ENCODE measurements at places on chromosomes 1 and 21.

- DNase-seq: peak; percentile 6
These were observed 522 bp downstream of the RC3H1 start for GRCh38 chr1:174021591-174022079.

DNA sequence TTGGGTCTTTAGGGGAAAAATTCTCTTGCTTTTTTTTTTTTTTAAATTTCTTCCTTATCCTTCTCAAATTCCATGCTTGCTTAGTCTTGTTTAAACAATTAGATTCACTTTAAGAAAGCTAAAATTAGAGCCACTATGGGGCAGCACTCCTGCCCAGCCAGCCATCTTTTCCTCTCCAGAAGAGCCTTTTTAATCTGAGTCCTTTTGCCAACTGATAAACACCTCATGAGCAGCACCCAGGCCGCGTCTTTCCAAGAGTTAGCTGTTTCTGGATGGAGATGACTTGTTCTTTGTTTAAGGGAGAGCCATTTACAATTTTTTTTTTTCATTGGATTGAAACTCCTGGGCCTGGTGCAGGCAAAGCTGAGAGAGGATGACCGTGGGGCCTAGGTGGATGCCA, 53.3 kb upstream of the TSPAN2 start:
- no peak for DNase-seq

GRCh38 chr1:153841463-153841994, 66.3 kb downstream of the SLC27A3 start:
- DNase-seq: no peak

- no peak for DNase-seq
These were observed 66.6 kb downstream of the SCCPDH start for GRCh38 chr1:246790833-246791232.

- no peak for DNase-seq
These were observed 99.1 kb downstream of the HLCS start for GRCh38 chr21:36867291-36867905.

DNA sequence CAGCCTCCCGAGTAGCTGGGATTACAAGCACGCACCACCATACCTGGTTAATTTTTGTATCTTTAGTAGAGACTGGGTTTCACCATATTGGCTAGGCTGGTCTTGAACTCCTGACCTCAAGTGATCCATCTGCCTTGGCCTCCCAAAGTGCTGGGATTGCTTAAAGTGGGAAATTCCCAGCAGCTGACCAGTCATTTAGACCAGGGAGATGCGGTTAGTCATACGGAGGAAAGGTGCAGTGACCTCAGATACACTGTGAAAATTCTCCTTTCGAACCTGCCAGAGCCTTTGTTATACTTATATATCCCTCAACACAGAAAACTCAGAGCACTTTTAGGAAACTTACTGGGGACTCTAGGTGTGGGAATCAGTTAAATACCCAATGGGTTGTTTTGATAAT, 39.6 kb downstream of the MAP10 start:
- no peak for DNase-seq
